ENCODE measurements at places on chromosomes 12 and 14.

DNA sequence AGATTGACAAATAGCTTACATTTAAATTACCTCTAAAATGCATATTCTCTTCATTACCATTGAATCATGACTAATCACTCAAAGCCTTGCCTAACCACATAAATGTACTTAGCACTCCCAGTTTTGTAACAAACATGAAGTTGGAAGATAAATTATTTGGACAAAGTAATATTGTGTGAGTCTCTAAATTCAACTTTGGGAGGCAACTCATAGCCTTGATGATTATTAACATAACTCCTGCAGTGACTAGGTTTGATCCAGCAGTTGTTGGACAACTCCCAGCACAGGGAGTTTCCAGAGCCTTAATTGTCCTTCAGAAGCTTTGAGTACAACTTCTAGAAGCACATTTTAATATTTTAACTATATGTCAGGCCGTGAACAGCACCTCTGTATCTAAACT is 153.4 kb upstream of the PDZRN4 start:
- no peak for DNase-seq

GRCh38 chr14:88791629-88792472 is 902 bp downstream of the EML5 start:
- DNase-seq, result peak; percentile 44

DNA sequence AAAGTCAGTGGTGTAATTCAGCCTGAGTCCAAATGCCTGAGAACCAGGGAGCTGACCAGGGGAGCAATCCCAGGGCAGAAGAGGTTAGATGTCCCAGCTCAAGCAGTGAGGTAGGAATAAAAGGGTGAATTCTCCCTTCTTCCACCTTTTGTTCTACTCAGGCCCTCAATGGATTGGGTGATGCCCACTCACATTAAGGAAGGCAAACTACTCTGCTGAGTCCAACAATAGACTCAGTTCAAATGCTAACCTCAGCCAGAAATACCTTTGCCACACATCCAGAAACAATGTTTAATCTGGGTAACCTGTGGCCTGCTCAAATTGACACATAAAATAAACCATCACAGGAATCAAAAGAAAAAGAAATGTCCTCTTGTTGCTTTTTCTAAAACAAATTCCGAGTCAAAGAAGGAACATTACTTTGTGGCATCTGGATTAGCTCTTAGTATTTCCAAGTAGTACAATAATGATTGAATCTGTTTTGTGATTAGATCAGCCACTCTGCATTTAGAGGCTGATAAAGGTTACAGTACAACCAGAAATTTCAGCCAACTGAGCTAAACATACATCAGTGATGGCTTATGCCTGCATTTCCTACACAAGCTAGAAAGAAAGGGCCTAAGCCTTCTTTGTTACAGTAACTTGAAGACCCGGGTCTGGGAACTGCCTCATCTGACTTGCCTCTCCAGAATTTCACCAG is 43.6 kb upstream of the TRIM9 start:
- no peak for DNase-seq

GRCh38 chr12:7189398-7190267 is at the start of gene PEX5:
Gene PEX5 (plus strand): TSS chr12:7189686. CDS start chr12:7190378, 692 bp downstream.
- DNase-seq, result peak; percentile 88

- DNase-seq, result no peak
Observed at GRCh38 chr14:44995196-44995595, 33.2 kb downstream of the TOGARAM1 start.

- no peak for DNase-seq
Observed at GRCh38 chr14:99513946-99514551, 32.8 kb downstream of the CCNK start.

DNA sequence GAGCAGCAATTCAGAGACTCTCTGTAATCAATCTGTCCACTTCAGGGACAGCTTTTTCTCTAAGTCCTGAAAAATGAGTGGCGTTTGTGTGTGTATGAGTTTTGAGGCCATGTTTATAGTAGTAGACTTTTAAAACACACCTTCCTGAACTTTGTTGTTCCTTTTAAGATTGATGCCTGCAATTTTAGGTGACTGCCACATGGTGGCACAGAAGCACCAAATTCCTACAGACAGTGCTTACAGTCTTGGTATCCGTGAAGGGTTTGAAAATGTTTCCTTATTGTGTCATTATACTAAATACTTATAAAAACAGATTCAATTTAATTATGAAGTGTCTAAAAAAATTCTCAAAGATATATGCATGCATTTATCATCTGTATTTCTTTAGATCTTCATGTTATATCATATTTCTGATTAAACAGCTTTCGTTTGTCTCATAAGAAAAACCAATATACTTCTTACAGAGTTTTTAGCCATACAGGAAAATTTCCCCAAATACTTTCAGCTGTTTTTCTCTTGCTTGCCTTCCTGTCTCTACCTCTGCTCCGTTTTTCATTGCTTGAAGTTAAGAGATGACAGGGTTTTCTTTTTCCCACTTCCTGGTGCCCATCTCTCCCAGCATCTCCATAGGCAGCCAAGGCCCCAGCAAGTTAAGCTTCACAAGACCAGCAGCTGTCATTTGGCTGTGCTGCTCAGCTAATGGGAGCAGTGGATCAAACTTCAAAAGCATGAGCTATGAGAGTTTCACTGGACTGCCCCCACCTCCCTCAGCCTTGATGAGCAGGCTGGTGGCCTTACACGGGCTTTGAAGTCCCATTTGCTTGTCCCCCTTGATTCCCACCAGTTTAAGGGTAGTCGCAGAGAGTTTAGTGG is 259.6 kb downstream of the AKAP6 start:
- DNase-seq, result no peak

DNA sequence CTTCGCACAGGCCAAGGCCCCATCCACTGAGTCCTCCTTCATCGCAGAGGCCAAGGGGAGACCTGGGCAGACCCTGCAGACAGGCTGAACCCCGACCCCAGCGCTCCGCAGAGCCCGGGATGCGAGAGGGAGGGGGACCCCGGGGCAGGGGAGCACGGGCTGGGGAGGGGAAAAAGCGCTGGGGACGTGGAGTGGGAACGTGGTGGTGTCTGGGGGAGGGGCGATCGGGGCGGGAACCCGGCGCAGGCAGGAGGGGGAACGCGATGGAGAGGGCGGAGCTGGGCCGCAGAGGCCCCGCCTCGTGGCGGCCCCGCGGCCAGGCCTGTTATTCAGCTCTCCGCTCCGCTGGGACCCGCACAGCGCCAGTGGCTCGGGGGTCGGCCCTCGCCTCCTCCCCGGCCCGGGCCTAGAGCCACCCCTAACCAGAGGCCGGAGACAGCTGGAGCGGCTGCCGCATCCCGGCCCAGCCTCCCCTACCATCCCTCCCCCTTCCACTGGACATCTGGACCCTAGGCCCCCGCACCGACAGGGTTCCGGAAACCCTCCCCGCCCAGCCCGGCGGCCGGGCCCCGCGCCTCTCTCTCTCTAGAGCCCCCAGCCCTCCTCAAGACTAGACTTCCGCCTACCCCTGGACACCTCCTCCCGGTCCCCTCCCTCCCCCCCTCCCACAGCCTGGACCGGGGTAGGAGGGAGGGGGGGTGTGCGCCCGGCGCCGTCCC is at the start of gene ARHGEF25:
Gene ARHGEF25 (plus strand): TSS at position 328 of the 719 bp plus-strand sequence. CDS start 460 bp downstream, outside the sequence.
- peak; percentile 50 for DNase-seq

DNA sequence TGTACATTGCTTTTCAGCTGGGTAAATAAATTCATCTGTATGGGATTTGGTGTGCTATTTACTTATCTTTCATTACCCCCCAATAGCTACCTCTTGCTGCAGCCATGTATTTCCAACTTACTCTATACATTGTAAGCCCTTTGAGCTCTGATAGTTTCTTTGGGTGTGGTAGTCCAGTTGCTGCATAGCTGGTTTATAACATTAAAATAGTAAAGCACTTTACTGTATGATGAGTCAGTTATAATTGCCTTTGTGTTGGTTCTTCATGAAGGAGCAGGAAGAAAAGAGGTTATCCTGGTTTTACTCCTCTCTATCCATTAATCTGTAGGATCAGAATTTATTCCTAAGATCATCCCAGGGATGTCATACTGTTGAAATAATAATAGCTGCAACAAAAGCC is 15.7 kb downstream of the TBC1D30 start:
- DNase-seq, result no peak

GRCh38 chr12:1339618-1340319 is 254.6 kb downstream of the FBXL14 start:
- no peak for DNase-seq

DNA sequence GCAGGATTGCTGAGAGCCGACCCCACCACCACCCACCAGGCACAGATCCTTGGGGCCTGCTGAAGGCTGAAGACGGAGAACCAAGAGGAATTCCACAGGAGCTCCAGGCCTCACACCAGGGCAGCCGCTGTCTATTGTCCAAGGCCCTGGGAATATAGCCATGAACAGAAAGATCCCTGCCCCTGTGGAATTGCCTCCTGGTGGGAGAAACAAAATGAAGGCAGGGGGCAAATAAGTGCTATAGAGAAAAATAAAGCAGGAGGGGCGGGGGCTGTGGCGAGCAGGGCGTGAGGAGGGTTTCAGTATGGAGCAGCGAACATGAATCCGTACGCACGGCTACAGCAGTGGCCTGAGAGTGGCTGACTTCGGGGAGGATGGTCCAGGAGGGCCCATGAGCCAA is 96.1 kb downstream of the EML1 start:
- no peak for DNase-seq

DNA sequence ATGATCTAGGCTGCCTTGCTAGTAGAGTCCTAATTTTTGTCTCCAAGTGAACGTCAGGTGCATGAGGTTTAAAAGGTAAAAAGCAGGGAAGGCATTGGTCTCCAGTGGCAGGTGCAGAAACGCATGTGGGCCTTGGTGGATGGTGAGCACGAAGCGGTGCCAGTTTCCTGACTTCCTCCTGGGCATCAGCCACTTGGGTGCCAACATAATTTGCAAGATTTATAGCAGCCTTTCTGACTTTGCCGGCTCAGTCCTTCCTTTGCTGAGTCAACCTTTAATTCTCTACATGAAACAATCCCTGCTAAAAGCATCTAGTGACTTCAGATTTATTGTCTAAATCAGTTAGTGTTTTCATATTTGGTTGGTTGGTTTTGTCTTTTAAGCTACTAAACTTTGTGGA is 355.7 kb upstream of the TMEM132C start:
- no peak for DNase-seq

DNA sequence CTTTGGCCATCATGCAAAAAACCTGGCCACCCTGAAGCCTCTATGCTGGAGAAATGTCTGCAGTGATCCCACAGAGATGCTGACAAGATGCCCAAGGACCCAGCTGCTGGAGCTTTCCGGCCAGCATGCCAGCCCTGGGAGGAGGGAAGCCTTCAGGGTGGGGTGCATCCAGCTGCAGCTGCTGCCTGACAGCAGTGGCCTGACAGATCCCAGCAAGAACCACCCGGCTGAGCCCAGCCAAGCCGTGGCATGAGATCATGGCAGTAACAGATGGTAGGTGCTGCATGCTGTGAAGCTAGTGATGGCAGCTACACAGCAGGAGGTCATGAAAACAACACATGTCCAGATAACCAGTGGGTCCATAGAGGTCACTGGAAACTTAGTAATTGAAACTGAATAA is 13.8 kb downstream of the CLBA1 start:
- no peak for DNase-seq

- DNase-seq, result no peak
Observed at GRCh38 chr12:114691763-114692185, 7.8 kb upstream of the TBX3 start.

DNA sequence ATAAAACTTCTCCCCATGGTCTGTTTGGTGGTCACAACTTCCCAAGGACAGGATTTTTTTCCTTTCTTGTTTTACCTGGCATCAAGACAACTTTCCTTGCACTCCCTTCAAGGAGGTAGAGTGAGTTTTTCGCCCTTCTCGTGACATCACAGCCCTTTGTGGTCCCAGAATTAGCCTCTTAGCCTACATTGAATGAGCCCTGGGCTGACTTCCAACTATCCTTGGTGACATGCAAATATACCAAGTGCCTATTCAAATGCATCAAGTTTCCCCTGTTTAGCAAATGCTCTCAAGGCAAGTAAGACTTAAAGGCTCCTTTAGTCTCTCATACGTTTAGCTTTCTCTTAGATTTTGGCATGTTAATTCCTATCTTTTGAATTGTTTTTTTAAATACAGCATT is 36.6 kb downstream of the TC2N start:
- DNase-seq, result no peak

- no peak for DNase-seq
Observed at GRCh38 chr12:103529306-103529705, 33.5 kb upstream of the C12orf42 start.

- no peak for DNase-seq
Observed at GRCh38 chr12:275812-276211, 13.2 kb upstream of the SLC6A13 start.

DNA sequence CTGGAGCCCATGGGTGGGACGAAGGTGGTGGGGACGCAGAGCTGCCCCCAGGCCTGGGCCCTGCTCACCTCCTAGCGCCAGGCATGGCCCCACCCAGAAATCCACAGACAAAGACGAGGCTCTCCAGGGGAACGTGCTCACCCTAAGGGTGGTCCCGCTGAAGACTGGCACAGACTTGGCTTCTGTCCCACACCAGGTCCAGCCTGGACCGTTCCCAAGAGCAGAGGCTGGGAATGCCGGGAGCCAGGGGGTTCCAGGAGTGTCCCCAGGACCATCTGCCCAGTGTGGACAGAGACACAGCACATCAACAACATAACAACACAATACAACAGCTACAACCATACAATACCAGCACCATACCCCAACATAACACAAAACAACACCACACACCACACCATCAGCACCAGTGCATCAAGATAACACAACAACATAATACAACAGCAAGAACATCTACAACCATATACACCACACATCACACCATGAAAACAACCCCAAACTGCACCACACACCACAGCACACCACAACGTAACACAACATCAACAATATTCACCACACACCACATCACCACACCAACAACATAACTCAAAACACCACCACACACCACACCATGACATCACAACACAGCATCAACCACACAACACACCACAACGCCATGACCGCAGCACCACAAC is 329.6 kb downstream of the ADGRD1 start:
- DNase-seq, result no peak

DNA sequence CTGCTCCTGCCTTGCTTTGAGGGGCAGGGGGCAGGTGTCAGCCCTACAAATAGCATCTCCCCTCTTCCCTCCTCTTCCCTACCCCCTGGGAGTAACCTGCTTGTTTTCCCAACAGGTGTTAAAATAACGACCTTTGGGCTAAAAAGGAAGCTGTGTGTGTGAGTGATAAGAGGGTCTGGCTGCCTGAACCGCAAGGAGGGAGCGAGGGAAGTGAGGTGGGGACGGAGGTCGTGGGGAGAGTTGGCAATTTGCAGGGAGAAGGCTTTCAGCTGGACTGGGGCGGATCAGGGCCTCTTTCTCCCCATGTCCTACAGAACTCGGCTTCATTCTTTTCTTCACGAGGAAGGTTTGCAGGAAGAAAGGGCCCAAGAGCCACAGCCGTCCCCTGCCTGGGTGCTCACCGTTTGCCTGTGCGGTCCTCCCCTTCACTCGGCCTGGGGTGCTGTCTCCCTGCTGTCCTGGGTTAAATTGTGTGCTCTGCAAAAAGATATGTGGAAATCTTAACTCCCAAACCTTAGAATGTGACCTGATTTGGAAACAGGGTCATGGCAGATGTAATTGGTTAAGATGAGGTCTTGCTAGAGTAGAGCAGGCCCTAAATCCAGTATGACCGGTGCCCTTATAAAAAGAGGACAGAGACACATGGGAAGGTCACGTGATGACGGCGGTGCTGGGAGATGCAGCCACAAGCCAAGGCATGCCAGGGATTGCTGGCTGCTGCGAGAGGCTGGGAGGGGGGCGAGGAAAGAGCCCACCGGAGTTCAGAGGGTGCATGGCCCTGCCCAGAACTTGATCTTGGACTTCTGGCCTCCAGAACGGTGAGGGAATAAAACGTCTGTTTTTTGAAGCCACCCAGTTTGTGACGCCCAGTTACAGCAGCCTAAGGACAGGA is 38.7 kb upstream of the NCOR2 start:
- no peak for DNase-seq

- DNase-seq, result no peak
Observed at GRCh38 chr14:99667045-99667444, 17.1 kb upstream of the CYP46A1 start.
